ENCODE measurements at places on chromosomes 4 and X.

GRCh38 chr4:32569861-32570260 lies 1849.7 kb downstream of the PCDH7 start:
- no peak for DNase-seq

- no peak for DNase-seq
Measured at GRCh38 chr4:169849456-169849855, 91.7 kb upstream of the HPF1 start.

DNA sequence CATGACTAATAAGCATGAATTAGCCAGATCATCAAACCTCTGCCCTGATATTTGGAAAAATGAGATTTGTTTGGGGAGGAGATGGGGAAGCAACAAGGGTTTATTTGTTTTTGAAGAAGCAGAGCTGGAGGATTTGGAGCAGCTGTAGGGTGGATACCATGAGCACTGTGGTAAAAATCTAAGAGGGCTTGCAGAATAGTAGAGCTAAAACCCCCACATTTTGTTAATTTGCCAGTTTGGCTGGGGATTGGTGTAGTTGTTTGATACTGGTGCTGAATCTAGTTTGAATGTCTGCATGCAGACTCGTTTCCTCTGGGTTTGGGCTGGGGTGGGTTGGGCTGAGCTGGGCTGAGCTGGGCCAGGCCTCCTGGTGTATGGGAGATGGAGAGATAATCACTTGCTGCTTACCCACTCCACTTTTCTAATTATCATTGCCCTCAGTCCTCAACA lies 43.7 kb downstream of the SMAD1 start:
- no peak for DNase-seq

DNA sequence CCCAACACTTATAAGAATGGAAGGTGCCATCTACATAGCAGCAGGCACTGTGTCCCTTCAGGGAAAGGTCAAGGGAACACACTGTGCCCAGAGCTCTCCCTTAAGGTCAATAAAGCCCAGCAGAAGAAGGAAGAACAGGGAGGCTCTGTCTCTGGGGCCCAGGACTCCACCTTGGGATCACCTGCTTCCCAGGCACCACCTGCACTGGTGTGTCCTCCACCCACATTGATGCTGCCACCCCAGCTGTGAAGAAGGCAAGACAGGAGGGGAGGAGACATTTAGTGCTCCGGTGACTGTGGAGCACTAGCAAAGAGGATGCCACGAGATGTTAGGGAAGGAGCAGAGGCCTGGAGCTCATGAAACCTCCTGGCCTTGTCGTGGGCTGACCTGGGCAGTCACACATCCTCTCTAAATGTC lies 53.4 kb downstream of the FHDC1 start:
- DNase-seq: no peak

DNA sequence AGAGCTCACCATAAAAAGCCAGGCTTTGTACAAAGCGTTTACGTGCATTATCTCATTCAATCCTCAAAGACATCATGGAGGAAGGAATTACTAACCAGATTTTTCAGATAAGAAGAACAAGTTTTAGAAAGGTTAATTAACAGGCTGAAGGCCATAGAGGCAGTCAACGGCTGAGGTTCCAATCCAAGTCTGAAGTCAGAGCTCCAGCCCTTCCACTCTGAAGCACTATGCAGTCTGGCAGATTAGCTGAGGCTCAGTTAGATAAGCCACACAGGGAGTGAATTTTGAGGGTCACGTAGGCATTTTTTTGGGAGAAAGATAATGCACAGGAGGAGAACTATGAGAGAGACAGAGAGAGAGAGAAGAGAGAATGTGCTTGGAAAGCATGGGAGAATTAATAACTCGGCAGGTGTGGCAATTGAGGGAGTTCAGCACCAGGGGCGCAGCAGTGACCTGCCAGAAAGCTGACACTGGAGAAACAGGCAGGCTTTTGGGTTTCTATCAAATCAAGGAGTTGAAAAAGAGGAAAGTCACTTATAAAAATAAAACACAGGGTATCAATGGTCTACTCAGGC lies 116.5 kb upstream of the NAP1L5 start:
- no peak for DNase-seq

DNA sequence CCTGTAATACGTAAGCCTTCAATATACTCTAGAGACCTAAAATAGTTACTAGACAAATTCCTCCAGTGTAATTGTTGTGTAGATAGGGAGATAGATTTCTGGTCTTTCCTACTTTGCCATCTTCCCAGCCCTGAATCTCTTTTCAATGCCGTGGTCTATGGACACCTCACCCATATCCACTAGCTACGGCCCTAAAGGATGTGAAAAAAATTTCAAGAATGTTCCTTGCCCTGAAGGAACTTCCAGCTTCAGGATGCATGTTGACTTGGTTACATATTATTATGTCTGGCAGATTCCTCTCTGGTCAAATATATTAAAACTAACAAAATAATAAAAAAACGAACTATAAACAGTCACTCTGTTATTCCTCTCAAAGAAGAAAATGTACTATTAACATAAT lies 52.4 kb upstream of the TSPAN5 start:
- DNase-seq: no peak

- no peak for DNase-seq
Measured at GRCh38 chr4:182884040-182884439, 33.1 kb downstream of the DCTD start.

- no peak for DNase-seq
Measured at GRCh38 chrX:72254816-72255215, 16.0 kb upstream of the ERCC6L start.

DNA sequence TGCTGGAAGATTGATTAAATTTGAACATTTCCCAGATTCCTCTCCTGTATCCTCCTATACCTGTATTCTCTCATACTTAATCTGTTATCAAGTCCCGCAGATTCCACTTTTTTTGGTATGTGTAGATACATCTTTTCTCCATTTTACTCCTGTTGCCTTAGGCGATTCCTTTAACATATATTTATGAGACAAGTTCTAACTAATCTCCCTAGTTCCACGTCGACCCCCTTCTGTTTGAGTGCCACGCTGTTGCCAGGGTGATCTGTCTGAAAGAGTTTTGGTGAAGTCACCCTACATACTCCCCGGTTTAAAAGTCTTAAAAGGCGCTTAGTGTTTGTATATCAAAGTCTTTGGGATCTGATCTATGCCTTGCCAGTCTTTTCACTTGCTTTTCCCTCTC lies 2.4 kb downstream of the HNRNPH2 start:
- DNase-seq: no peak

GRCh38 chrX:69210581-69210980 lies 45.3 kb upstream of the PJA1 start:
- DNase-seq: no peak

DNA sequence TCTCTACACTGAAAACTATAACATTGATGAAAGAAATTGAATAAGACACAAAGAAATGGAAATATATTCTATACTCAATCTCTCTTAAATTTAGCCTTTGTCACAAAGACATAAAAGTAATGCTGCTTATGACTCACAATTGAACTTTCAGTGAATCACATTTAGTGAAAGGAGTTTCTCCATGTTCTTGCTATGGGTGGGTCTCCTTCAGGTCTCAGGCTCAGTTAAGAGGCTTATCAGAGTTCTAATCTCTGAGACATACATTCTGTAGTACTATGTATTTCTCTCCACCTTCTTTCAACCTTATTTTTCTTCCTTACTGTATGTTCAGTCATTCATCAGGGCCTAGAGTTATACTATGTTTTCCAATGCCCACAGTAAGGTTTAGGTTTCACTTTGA lies 220.9 kb downstream of the DTHD1 start:
- no peak for DNase-seq

GRCh38 chr4:113979905-113980615 lies 613 bp upstream of the ARSJ start:
- DNase-seq: no peak

GRCh38 chr4:152556283-152556682 lies 20.4 kb upstream of the FBXW7 start:
- no peak for DNase-seq

GRCh38 chrX:154720067-154720466 lies 30.8 kb downstream of the GAB3 start:
- DNase-seq: no peak

DNA sequence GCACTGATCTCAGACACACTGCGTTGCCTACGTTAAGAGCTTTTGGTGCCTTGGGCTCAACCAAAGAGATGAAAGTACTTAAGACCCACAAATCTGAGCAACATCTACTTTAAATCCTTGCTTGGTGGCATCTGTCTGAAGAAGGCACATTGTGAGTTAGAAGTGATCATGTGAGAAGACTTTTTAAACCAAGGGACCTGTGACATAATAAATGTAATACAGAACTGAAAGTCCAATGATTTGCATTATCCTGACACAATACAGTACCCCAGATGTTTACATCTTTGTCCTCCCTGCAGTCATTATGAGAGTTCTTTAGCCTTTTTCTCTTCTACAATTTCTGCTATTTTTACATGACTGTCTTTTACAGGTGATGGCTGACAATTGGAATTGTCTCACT lies 96.7 kb upstream of the FTHL17 start:
- no peak for DNase-seq

DNA sequence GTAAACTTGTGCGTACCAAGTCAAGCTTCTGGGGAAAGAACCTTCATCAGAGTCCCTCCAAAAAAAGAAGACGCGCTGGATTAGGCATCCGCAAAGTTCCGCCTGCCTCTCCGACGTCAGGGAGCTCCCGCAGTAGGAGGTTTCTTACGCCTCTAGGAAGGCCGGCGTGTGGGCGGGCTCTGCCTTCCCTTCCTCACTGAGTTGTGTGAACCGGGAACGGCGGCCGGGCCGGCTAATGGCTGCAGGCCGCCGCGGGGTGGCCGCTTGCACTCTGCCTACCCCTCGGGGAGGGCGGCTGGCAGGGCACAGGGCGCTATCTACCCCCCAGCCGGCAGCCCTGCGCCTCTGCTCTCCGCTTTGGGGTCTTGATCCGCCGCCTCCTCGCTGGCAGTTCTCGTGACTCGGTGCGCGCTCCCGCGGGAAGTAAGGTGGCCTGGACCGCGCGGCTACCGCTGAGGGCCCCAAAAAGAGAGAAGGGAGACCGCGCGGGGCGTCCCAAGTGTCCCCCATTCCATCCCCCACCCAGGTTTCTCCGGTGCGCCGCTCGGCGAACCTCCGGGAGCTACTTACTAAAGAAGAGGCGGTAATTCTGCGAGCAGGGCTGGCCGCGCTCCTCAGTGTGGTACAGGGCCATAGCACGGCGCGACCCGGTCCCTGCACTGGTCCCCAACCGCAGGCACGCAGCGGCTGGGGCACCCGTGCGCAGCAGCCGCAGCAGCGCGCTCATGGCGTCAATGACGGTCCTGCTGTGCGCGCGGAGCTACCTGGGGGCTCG lies at the start of gene PPA2:
Gene PPA2 (minus strand): TSS at position 739 of the 775 bp plus-strand sequence. CDS start 12 bp downstream, at position 727.
- peak; percentile 63 for DNase-seq

- DNase-seq: peak; percentile 12
Measured at GRCh38 chr4:80365928-80366327, 30.4 kb downstream of the CFAP299 start.

- no peak for DNase-seq
Measured at GRCh38 chrX:71540801-71541200, 7.9 kb downstream of the OGT start.

- no peak for DNase-seq
Measured at GRCh38 chr4:174314770-174315169, 31.1 kb downstream of the CEP44 start.

GRCh38 chr4:87042221-87042620 lies 107.4 kb downstream of the AFF1 start:
- DNase-seq: no peak

- DNase-seq: no peak
Measured at GRCh38 chr4:124519196-124519595, 193.3 kb downstream of the ANKRD50 start.

DNA sequence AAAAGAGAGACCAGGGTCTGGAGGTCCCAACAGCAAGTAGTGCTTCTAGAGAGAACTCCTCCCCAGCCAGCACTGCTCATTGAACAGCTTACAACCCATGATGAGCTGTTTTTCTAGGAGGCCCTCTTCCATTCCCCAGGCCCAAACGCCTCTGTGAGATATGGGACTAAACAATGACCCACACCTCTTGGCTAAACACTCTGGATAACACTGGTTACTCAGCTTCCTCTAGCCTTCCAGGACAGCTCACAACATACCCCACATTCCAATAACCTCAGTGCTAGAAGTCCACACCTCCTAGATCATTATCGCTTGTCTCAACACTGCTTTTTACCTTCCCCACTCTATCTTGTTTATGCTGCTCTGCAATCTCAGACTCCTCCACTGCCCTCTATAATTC lies 35.4 kb upstream of the PGRMC2 start:
- DNase-seq: no peak

DNA sequence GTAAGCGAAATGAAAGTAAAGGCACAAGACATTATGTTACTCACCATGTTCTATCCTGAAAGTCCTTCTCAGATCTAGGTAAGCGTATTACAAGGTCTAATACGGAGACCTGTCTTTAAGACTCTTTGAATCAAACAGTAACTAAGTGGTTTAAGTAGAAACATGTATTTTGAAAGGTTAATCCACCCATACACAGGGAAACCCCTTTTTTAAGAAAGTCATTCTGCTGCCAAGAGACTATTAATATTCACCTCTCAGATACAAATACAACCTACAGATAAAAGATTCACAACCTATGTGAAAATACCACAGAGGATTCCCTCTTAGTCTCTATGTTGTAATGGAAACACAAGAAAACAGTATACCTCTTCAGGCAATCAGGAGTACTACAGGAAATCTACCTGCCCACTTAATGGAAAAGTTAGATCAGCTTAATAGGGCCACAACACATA lies 63.2 kb upstream of the TNIP3 start:
- no peak for DNase-seq

GRCh38 chr4:188658958-188659522 lies 519.8 kb downstream of the TRIML1 start:
- DNase-seq: no peak

GRCh38 chr4:95048296-95048695 lies 290.5 kb downstream of the BMPR1B start:
- DNase-seq: no peak

DNA sequence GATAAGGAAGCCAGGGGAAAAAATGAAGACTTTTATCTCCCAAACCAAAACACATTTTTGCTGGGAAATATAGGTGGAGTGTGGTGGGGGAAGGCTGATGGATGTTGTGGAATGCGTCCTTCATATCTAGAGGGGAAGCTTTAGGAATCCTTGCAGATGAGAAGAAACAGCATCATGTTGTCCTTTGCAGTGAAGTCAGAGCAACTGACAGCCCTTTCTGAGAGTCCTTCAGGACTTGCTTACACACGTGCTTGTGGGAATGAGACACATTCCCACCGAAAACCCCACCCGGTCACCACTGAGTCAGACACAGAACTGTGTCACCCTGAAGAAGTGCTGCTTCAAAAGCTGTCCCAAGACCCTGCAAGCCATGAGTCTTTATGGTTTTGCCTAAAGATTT lies 81.5 kb downstream of the SHROOM2 start:
- DNase-seq: no peak

GRCh38 chrX:21166272-21166982 lies 207.8 kb upstream of the CNKSR2 start:
- DNase-seq: no peak

- DNase-seq: no peak
Measured at GRCh38 chrX:111719426-111720210, 38.6 kb downstream of the ALG13 start.

GRCh38 chrX:153649178-153649914 lies 2.3 kb downstream of the DUSP9 start:
- DNase-seq: no peak

DNA sequence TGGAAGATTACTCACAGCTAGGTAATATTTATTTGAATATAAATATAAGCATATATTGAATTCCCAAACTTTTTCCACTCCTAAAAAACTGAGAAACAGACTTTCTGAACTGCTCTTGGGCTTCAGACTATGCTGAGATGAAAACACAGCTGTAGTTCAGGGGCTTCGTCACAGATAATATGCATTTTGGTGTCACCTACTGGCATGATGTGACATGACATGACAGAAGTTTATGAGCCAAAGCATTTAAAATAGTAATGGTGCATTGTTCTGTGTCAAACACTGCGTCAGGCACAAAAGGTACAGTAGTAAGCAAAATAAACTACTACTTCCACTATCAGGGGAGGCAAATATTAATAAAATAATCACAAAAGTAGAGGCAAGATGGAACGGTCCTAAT lies 171.3 kb downstream of the BTC start:
- no peak for DNase-seq
